ENCODE measurements at places on chromosomes 7 and 10. TPM values are rescaled to one million over a fixed set of nuclear protein-coding genes. Genes with fewer than 3 reads are reported as not detected.
A peak's percentile ranks its signal among the peaks of the same experiment; 100 is the strongest.

DNA sequence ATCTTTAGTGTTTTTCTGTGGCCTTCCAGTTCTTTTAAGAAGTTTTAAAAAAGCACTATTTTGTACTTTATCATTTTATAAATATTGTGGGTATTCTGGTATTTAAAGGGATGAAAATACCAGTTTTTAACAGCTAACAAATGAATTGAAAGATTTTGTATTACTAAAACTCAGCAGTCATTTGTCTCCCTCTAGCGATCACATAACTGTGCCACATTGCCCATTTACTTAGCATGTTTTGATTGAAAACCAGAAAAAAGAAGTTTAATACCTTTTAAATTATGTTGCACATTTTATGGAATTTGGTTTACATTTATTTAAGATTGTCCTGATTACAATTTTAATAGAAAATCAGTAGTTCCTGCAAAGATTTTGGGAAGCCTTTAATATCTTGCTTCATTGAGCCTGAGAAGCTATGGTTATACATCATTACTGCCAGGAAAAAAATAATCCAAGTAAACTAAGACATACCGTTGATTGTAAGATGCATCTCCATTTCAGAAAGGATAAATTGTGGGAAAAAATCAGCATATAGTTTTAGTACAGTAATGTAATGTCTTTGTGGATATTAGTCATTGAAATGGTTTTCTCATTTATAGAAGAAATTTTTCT, 34.9 kb downstream of the TAX1BP1 start:
- peak; percentile 70 for DNase-seq

Gene PARD3
- 21.2 TPM for total RNA-seq

GRCh38 chr10:6135039-6135438, 46.2 kb downstream of the RBM17 start:
- DNase-seq = no peak

GRCh38 chr10:7233259-7233991, 177.4 kb downstream of the SFMBT2 start:
- no peak for DNase-seq

DNA sequence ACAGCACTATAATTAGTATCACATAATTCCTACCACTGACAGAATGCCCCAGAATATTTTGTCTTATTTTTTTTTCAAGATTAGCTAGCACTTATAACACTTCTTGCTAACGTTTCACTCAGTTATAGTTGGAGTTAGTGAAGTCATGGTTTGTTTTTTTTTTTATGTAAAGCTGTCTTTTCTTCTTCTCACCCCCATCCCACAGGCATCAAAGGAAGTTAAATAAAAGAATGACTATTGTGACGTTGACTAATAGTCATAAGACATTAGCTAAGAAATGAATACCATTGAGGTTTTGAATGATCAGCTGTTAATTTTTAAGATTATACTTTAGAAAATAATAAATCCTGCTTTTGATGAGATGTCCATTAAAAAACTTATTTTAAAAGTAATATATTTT, 498.3 kb downstream of the GFRA1 start:
- DNase-seq = no peak

DNA sequence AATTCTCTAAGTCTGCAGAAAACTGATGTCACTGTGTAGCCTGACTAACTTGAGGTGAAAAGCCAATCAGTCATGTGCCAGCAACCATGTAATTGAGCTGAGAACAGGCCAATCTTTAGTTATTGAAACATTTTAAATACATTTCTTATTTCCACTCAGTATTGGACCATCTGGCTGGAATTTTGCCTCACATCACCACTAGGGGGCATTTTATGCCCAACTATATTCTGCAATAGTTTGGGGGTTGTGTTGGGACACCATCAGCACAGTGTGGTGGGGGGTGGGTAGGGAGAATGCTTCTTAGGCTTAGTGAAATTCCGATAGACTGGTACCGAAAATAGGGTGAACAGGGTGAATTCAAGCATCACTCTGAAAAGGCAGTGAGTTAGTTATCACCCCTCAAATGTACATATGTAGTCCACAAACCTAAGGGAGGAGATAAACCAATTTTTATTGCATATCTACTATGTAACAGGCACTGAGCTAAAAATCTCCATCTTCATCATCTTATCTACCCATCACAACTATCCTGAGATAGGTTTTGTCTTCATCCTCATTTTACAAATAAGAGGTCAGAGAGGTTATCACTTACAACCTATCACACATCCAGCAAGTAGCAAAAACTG, 17.8 kb downstream of the NPSR1 start:
- peak; percentile 33 for DNase-seq

- DNase-seq = peak; percentile 33
These were observed 12.7 kb upstream of the BTBD16 start for GRCh38 chr10:122258136-122259074.

Gene JAKMIP3
- not detected for total RNA-seq

DNA sequence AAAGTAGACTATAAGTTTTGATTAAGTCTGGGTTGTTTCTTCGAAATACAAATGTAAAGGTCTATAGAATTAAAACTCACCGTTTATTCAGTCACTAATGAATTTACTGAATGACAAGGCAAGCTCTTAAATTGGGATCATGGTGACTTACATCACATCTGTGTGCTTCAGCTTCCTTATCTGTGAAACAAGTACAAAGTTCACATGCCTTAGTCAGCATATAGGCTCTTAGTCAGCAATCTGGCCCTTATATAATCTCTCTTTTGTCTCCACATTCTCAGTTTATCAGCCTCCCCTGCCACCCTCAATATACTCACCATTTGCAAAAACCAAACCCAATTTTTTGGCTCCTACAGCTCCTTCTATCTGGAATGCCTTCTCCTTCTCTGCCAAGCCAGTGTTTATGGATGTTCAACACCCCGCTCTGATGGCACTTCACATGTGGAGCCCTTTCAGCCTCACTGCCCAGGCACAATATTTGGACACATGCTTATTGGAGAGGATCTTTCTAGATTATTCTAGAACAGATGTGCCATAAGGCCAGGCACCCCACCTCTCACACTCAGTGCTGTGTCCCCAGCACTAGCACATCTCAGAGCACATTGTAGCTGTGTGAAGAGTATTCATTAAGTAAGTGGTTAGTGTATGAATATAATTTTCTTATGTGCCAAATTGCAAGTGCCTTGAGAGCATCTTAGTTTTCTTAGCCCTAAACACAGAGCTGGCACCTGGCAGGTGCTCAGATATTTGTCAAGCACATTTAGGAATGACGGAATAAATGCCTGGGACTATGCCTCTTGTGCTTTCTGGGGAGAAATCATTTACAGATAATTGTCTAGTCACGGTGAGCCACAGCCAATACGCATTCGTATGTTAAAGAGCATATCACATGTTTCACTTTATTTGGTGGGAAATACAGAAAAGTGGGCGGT, 9.8 kb upstream of the LAMB1 start:
- peak; percentile 50 for DNase-seq

DNA sequence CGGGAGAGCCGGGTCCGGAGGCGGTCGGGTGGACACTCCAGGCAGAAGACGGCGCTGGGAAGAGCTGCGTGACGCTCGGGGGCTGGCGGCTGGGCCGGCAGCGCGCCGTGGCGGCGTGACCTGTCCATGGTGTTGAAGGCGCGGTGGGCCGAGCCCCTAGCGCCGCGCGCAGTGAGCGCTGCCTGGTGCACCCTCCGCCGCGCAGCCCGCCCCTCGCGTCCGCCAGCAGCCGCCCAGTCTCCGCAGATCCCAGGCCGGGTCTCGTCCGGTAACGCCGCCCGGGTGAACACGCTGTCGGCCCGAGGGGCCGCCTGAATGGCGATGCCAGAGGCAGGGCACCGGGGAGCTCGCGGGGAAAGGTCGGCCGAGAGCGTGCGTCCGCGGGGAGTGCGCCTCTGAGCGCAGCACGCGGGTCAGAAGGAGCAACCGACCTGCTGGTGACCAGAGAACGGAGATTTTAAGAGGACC, 657 bp upstream of the TMEM178B start:
- peak; percentile 73 for DNase-seq

- DNase-seq = no peak
These were observed 191.2 kb upstream of the MGMT start for GRCh38 chr10:129275886-129276285.

GRCh38 chr7:101333912-101334311, 12.3 kb upstream of the IFT22 start:
- no peak for DNase-seq

Gene ST8SIA6
- not detected for total RNA-seq

Gene KCND2
- 2.7 TPM for total RNA-seq

- DNase-seq = no peak
These were observed 10.9 kb upstream of the SP8 start for GRCh38 chr7:20797462-20798080.

Gene LEP
- total RNA-seq = 0.22 TPM

DNA sequence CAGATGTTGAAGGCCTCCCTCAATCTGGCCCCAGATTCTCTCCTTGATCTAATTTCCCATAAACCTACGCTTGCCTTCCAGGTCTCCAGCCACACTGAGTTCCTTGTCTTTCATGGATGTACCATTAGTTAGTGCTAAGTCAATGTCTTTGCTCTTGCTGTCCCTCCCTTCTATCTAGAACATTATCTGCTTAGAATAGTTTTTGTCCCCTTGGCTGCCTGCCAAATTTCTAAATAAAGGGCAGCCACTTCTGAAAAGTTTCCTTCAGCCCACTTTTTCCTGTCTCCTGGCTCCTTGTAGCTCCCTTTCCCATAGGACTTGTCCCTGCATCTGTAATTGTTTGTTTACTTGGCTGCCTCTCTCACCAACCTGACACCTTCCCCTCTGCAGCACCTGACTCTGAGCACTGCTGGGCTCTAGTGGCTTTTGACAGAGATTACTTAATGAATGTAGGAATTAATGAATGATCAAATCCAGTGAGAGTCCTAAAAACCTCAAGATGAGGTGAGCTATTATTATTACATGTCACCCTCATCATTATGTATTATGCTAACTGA, 58.3 kb downstream of the CXCL12 start:
- DNase-seq = no peak

GRCh38 chr7:108335269-108335918, 120.8 kb downstream of the NRCAM start:
- DNase-seq = peak; percentile 16

Gene ANKRD30A
- not detected for total RNA-seq

DNA sequence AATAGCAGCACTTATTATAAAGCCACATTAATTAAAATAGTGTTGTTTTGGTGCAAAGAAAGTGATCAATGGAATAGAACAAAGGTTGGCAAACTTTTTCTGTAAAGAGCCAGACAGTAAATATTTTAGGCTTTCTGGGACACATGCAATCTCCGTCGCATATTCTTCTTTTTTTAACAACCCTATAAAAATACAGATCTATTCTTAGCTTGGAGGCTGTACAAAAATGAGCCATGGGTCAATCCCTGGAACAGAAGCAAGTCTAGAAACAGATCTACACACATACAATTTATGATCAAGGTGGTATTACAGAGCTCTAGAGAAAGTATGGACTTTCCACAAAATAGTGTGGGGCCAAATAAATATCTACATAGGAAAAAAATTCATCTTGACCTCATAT, 71.8 kb downstream of the ARHGAP21 start:
- DNase-seq = no peak

- DNase-seq = no peak
These were observed 900 bp downstream of the CDHR1 start for GRCh38 chr10:84195044-84195830.

Gene C10orf95
- total RNA-seq = not detected

- no peak for DNase-seq
These were observed 10.8 kb upstream of the SRI start for GRCh38 chr7:88230646-88231045.

Gene UNCX
- not detected for total RNA-seq

Gene NPFFR1
- total RNA-seq = not detected

DNA sequence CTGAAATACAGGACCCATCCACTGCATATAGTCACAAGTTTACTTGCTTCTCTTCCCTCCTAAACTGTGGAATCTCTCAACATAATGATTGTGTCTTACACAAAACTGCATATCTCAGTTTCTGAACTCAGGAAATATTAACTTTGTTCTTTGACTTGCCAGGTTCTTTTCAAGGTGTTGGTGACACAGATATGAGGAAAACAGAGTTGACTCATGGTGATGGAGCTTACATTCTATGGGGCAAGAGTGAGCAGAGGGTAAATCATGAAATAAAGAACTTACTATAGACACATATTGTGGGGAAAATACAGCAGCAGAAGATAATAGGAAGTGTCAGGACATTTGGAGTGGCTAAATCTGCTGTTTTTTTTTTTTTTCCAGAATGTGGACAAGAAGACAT, 72.5 kb upstream of the IGFBP3 start:
- DNase-seq = peak; percentile 35

Gene HYAL4
- not detected for total RNA-seq

DNA sequence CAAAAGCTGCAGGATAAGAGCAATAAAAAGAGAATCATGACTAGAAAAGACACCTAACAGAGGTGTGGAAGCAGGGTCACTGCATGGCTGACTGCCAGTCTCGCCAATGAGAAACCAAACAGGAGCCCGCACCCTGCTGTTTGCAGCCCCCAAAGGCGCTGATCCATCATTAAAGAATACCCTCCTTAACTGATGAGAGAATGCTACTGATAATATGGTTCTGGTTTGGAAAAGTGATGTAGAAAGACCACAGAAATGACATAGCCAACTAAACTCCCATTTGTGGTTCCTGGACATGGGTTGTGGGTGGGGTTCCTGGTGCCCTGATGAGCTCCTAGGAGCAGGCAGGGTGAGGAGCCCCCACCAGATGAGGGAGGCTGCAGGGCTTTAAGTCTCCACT, 207.4 kb downstream of the TNS3 start:
- DNase-seq = no peak

DNA sequence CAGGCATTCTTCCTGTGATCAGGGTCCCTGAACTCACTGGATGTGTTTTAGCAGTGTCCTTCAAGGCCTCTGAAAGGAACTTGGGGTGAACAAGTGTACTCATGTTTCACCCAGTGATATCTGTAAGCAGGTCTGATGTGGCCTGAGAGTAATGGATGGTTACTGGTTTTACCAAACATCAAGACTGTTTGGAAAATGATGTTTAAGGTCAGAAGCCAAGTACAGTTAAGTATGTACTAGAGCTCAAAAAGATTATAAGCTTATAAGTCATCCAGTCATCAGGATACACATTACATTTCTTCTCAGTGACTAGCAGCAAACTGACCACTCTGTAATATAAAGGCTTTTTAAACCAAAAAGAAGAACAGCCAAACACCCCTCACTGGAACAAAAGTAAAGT, 79.8 kb upstream of the PTN start:
- DNase-seq = peak; percentile 29

Gene RASSF4
- total RNA-seq = 1.0 TPM

- DNase-seq = peak; percentile 37
These were observed 27.4 kb upstream of the ENTPD1 start for GRCh38 chr10:95728526-95728925.

Gene OR6B1
- not detected for total RNA-seq

Gene RBM48
- 12.8 TPM for total RNA-seq

DNA sequence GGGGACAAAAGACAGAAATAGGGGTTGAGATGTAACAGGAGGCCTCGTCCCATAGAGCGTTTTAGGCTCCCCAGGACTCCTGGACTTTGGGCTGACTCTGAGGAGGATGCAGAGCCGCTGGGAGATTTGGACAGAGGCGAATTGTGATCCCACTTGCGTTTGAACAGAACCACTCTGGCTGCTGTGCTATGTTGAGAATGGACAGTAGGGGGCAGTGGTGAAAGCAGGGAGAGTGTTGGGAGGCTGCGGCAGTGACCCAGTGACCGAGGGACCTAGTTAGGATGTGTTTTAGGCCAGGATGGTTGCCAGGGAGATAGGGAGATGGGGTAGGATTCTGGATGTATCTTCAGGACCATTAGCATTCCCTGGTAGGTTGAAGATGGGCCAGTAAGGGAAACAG, 271.6 kb downstream of the CCDC3 start:
- no peak for DNase-seq

- no peak for DNase-seq
These were observed 113.9 kb downstream of the FAM107B start for GRCh38 chr10:14660831-14661230.

Gene FANK1
- 13.3 TPM for total RNA-seq

Measured in GM23248 (cell line).